NCI-H446 (cell line): ENCODE measurements at places on chromosomes 6 and 20.

DNA sequence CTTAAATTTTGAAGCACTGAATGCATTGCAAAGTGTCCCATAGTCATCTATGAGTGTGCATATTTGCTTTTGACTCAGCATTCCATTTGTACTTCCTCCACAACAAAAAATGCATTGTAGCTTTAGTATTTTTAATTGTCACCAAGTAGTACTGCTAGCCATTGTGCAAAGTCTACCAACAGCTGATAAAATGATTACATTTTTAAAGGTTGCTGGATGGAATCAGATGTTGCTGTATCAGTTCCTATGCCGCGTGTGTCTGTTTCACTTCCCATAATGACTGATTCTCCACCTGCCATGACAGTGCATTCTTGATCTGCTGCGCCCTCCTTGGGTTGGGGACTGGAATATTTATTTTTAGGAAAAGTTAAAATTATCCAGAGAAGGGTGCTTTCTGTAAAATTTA is 41.2 kb downstream of the SLX4IP start:
- DNase-seq = no peak

DNA sequence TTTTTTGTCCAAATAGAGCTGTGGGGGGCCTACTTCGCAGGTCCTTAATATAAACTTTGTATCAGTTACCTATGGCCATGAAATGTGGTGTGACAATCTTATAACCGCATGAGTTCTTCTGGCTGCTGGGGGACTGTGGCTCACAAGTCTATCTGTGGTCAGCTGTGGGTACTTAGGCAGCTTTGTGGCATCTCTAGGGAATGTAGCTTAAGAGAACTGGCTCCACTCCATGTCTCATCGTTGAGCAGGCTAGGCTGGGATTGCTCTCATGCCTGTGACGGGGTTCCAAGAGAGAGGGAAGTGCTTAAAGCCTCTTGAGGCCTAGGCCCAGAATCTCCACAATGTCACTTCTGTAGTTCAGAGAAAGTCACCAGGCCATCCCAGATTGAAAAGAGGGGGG is 140.5 kb downstream of the BTBD3 start:
- no peak for DNase-seq

GRCh38 chr6:156634951-156635371 is 142.2 kb upstream of the ARID1B start:
- no peak for DNase-seq

DNA sequence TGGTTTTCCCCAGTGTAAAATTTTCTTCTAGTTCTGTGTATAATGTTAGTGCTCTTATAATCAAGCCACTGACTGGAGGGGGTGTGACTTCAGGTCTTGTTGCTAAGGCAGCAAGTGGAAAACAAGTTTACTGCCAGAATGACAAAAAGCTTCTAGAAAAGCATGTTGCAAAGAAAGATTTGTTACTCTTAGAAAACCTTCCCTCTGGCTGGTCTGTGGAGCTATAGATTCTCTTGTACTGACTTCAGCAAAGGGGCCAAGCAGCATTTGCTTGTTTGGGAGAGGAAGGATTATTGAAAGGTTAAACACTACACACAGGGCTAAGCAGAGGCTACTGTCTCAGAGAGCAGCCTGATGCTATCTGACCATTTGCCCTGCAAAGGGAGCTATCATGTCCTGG is 288.8 kb downstream of the BTBD9 start:
- DNase-seq = no peak

DNA sequence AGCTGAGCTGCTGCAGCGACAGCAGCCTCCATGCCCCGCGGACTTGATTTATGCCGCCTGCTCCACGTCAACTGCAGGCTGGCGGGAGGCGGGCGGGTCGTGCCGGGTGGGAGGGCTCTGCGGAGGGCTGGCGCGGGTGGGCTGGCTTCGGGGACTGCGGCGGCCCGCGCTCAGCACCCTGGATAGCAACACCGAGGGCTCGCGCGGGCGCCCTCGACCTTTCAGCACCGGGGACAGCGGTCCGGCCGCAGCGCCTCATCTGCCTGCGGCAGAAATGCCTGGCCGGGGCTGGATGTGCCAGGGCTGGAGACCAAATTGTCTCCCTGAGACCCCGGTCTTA is 792 bp downstream of the SNAP25 start:
- DNase-seq = no peak

GRCh38 chr6:131780600-131780999 is 27.2 kb upstream of the ENPP1 start:
- DNase-seq = no peak
